MCF 10A (cell line): ENCODE measurements at places on chromosomes 5 and 9.

DNA sequence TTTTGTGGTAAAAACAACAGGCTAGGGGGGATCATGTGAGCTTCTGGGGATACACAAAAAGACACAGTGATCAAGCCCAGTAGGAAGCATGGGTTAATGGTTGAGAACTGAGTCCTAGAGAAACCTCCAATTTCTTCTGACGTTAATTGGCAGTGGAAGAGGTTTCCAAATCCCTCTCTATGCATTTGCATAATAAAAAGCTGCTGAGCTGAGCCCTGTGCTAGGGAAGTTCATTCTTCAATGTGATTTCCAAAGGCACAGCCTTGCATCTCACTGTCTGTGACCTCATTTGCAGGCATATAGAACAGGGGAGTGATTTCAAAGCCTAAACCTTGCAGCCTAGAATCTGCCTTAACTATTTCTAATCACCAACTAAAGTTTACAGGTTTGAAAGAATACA, 812 bp downstream of the DNAH5 start:
- no peak for DNase-seq

- DNase-seq: peak; percentile 20
Measured at GRCh38 chr5:78496373-78496772, 136.0 kb downstream of the SCAMP1 start.

DNA sequence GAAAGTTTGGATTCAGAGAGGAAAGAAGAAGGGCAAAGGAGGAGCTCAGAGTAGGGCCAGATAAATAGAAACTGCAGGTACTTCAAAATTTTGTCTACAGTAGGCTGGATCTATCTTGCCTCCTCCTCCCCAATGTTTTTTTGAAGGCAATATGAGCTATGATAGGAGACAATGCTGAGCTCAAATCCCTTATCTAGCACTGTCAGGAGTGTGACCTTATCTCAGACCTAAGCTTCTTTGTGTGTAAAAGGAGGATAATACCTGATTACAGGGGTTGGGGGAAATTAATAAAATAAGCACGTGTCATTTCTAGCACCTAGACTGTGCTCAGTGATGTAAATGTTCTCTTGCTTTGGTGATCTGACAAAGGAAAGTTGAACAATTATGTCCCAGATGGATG, 137.8 kb upstream of the CD180 start:
- no peak for DNase-seq

DNA sequence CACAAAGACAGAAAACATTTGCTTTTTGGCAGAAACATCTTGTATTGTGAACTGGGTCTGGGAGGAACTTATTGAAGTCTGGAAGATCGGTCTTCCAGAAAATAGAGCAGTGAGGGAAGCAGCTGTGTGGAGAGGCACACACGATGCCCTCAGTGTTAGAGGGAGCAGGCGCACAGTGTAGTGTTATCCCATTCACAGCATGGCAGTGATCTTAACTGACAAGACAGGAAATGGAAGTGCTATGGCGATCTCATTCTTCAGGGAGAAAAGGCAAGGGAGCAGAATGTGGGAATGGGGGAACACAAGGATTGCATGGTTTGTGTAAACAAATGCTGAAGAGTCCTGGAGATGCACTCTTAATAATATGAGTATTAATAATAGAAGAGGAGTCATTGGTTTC, 161.0 kb downstream of the PBX3 start:
- DNase-seq: no peak

- DNase-seq: no peak
Measured at GRCh38 chr5:168965638-168966037, 335.3 kb downstream of the SLIT3 start.

GRCh38 chr5:140725799-140726471, 25.7 kb downstream of the ZMAT2 start:
- DNase-seq: peak; percentile 99

DNA sequence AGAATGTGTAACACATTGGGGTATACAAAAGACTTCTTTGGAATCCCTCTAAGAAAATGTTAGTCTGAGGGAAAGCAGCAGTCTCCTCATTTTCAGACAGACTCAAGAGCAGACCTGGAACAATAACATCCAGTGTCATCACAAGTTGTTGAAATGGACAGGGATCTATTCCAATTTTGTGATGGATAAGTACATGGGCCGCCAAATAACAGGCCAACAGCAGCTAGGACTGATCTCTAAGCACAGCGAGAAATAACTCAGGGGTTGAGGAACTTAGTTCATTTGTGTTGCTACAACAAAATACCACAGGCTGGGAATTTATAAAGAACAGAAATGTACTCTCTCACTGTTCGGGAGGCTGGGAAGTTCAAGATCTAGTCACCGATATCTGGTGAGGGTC, 7.6 kb upstream of the ITGA2 start:
- DNase-seq: no peak

DNA sequence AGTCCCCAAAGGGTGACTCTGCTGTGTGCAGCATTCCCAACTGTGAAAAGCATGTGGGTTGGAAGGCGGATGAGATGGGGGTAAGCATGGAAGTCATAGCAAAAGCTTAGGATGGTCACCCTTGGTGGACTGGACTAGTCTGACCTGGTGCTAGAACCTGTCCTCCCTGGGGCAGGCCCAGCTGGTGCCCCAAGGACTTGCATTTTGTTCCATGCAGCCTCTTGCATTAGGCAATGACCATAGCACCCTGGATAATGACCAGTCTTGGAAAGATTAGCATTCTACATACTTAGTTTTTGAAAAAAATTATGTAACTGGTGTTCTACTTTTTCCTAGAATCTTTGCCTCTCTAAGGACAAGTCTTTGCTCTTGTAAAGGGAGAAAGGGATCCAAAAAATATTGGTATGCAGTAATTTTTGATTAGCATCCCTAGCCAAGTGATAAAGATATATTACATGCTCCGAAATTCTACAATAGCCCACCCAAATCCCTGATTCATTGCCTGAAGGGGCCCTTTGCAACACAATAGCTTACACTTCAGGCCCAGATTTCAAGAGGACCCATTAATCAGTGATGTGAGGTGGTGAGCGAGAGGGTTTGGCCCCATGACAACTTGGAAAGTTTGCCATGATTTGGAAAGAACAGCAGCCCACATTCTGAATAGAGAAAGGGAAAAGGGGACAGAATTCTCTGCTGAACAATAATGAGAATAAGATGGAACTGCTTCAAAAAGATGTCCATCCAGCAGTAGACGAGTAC, 93.3 kb upstream of the CD180 start:
- DNase-seq: no peak

- DNase-seq: peak; percentile 69
Measured at GRCh38 chr9:73683862-73684591, 532.4 kb downstream of the ANXA1 start.

- no peak for DNase-seq
Measured at GRCh38 chr5:79130781-79131180, 19.2 kb downstream of the BHMT start.
